ENCODE measurements at places on chromosomes 3 and 15.

DNA sequence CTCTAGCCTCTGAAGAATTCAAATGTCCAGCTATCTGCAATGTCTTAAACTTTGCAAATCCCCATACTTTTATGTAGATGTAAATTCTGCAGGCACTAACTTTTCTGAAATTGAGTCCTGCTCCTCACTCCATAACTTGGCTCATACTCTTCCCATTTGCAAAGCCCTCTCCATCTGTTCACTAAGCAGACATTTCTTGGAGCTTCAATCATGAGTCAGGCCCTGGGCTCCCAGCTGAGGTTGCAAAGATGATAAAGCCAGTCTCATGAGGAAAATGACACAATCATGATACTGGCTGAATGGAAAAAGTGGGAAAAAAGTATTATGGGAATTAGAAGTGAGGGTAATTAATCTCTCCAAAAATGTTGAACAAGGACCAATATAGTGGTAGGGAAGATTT is 507.6 kb downstream of the NR2F2 start:
- DNase-seq, result no peak

GRCh38 chr3:188948281-188948996 is 223.3 kb upstream of the TPRG1 start:
- peak; percentile 55 for DNase-seq

DNA sequence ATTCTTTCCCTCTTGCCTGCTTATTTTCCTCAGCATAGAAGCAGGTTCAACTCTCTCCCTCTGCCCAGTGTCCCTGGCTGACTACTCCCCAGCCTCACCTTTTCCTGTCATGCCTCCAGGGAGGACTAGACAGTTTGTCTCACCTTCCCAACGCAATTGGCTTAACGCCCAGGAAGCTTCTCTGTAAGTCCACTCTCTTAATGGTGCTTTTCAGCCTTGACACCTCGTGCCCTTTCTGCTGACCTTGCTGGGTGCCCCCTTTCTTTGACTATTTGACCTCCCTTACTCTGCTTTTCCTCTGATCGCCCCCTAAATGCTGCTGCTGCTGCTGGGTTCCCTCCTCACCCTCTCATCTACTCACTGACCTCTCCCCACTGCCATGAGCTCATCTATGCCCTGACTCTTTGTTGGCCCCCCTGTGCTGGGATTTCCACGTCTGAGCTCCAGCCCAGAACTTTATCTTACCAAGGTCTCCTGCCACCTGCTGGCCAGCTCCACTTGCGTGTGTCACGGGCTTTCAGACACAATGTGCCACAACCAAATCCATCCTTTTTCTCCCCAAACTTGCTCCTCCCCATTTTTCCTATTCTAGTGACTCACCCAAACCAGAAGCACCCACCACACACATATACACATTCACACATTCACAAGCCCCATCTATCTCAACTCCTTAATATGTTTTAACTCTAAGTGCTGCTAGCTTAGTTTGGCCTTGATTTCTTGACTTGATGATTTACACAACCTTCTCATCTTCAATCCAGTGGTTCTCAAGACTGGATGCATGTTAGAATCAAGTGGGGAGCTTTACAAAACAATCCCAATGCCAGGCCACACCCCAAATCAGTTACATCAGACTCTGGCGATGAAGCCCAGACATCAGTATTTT is 16.6 kb downstream of the EPB42 start:
- peak; percentile 63 for DNase-seq

- DNase-seq, result no peak
Observed at GRCh38 chr15:65551183-65551582, 20.9 kb downstream of the HACD3 start.

- no peak for DNase-seq
Observed at GRCh38 chr3:148077965-148078364, 619.7 kb upstream of the AGTR1 start.

- DNase-seq, result peak; percentile 42
Observed at GRCh38 chr15:81492331-81492968, 118.4 kb upstream of the TMC3 start.

GRCh38 chr15:87609474-87609873 is 647.1 kb downstream of the NTRK3 start:
- no peak for DNase-seq

- no peak for DNase-seq
Observed at GRCh38 chr15:43920254-43920600, 93.4 kb downstream of the WDR76 start.

- no peak for DNase-seq
Observed at GRCh38 chr15:101805605-101806345, 2.5 kb downstream of the OR4F6 start.

GRCh38 chr15:98422130-98422478 is 226.2 kb upstream of the IGF1R start:
- DNase-seq, result no peak

DNA sequence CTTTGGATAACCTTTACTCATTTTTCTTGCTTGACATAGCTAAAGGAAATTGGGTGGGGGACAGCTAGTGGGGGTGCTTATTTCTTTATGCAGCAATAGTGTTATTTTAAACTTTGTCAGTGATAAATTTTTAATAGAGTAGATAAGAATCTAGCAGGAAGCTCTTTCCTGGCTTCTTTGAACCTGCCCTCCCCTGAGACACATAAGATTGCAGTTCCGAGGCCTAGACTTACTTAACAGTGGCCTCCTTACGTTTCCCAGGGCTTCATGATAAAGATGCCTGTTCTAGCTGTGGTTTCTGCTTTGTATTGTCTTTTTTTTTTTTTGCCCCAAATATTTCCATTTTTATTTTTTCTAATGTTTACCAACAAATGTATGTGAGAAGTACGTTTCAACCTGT is 170.1 kb downstream of the VPS8 start:
- DNase-seq, result no peak

DNA sequence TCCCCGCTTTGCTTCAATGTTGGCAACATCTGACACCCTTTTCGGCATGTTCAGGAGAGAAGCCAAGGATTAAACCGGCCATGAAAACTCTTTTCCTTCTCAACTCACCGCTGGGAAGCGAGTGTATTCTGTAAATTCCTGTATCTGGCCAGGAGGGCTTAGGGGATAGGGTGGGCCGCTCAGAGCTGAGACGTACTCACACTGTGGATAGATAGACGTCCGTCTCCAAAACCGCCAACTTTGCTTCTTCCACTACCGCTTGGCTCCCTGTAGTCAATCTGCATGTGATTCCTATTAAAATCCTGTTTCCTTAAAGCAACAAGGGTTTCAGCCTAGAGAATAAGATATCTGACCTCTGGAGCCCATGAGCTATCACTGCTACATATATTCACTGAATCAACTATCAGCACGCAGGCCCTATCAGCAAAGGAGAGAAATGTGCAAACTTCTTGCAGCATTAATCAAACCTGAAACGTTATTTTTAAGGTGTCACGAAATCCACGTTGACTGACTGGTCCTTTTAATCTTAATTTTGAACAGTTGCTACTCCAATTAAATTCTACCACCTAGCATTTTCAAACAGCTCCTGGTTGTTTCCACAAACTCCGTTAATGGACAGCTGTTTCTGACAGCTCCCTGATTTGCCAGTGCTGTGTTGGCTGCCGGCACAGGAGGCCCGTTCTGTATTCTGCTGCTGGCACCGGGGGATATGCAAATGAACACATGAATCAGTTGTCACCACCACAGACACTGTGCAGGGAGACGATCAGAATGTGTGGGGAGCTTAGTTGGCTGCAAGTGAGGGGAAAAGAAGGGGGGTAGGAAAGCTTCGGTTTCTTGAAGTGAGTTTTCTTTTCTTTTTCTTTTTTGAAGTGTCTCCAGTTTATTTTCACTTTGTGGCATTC is 438.9 kb upstream of the ARRDC4 start:
- no peak for DNase-seq

- no peak for DNase-seq
Observed at GRCh38 chr3:171340434-171340833, 119.8 kb downstream of the TNIK start.

DNA sequence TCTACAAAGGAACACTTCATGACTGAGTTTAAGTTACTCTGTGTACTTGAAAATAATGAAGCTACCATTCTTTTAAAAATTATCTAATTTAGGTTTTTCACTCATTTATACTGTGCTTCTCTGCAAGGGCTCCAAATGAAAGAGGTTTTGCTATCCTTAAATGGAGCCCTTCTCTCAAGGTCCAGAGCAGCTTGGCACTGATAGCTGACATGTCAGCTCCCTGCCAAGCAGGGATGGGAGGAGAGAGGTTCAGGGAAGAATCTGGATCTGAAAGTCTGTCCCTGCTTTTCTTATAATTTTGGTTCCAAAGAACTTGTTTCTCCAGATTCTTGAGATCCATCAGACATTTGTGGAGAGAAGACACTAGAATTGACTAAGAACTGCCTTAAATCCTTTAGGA is 39.1 kb downstream of the MRPS11 start:
- DNase-seq, result no peak

DNA sequence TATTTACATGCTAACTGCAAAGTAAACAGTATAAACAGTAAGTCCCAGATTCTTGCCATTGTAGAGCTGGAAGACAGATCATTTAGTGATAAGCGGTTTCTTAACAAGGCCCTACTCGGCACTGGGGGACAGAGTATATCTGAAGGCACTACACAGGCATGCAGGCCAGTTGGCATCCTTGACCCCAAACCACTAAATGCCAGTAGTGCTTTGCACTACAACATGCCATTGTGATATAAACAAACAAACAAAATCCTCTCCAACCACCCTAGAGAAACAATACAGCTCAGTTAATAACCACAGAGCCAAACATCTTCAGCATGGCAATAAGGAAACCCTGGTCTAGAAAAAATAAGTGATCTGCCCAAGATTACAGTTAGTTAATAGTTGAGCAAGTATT is 5.3 kb downstream of the AQR start:
- no peak for DNase-seq

- peak; percentile 95 for DNase-seq
Observed at GRCh38 chr15:76206325-76206976, 104.8 kb downstream of the ETFA start.

- DNase-seq, result no peak
Observed at GRCh38 chr3:43366885-43367284, 80.5 kb downstream of the SNRK start.

GRCh38 chr3:99698932-99699331 is 60.5 kb downstream of the COL8A1 start:
- no peak for DNase-seq

DNA sequence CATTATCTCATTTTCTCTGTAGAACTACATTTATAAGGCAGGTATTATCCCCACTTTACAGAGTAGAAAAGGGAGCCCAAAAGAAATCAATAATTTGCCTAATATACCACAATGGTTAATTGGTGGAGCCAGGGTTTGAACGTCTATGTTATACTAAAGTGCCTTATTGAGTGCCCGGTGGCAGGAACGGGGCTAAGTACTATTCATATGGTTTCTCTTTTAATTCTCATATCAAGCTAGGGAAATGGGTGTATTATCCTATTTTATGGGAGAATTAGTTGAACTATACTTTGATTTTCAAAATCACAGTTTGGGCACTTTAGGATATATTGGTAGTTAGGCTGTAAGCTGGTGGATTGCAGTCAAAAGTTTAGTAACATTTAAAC is 1.5 kb downstream of the CEP97 start:
- peak; percentile 6 for DNase-seq

DNA sequence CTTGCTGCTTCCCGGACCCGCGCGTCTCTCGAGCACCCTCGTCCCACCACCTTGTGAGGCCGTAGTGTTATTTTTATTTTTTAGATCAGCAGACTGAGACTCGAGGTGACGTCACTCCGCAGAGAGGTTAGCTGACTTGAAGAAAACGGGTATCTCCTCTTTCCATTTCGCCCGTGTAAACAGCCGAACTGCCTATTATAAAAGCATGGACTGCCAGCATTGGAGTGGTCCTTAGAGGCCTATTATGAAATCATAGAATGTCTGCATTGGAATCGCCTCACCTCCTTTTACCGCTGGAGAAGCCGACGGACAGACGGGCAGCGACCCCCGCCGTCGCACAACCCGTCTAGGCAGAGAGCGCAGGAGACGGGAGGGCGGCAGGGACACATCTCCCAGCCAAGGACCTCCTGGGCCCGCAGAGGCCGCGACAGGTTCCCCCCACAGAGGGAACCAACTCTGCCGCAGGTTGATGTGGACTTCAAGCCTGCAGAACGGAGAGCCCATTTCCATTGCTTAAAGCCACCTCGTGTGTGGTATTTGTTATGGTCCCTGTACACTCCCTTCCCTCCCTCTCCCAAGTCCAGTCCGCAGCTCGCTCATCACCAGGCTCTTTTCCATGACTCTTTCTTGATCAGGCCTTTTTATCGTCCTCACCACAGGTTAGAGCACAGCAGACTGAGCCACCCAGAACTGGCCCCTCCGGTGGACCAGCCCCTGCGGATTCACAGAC is 540 bp upstream of the PPP1R2 start:
- peak; percentile 75 for DNase-seq

- no peak for DNase-seq
Observed at GRCh38 chr3:41598402-41599126, 363.3 kb downstream of the ULK4 start.

DNA sequence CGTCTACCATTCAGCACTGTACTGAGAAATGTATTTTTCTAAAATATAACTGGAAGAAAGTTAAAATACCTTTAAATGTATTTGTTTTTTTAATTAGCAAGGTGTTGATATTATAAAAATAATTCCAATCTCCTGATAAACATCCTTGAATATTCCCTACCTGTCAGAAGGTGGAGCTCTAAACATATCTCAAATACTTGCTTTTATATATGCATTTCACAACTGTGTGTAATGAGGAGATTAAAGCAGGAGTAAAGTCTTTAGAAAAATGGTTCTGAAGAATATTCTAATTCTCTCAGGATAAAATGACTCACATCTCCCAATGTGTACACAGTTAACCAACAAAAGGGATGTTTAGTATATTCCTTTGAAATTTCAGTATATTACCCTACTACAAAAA is 422.7 kb downstream of the PLCL2 start:
- DNase-seq, result peak; percentile 69

DNA sequence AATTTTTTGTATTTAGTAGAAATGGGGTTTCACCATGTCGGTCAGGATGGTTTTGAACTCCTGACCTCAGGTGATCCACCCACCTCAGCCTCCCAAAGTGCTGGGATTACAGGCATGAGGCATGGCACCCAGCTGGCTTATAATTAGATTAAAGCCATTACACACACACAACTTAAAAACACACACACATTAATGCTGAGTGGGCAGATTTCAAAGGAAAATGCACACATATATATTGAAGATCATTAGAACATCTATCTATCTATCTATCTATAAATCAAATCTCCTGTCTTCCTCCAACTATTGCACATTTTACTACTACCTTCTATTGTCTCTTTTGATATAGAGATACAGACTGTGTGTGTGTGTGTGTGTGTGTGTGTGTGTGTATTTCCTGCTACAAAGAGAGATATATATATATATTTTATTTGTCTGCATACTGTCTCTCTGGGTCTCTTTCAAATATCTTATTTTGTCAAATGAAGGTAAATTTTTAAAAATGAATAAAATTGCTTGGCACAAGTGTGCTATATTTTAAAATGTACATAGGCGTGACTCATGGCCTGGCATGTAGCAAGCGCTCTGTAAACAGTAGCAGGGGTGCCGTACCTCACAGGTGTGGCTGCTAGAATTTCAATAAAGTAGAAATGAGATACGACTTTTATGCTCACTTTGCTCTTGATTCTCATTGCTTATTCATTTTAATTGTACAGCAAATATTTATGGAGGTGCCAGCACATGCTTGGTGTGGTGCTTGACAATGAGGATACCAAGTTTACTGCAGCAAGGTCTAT is 655.8 kb downstream of the AGBL1 start:
- peak; percentile 26 for DNase-seq
